ENCODE measurements at places on chromosomes 12 and 14. TPM values are rescaled to one million over a fixed set of nuclear protein-coding genes. Genes with fewer than 3 reads are reported as not detected.

TMEM119 gene
- total RNA-seq, result 21.6 TPM

NOVA1 gene
- 6.9 TPM for total RNA-seq

GPR68 gene
- total RNA-seq, result not detected

EGLN3 gene
- total RNA-seq, result 11.5 TPM

FOS gene
- 202 TPM for total RNA-seq

UNC79 gene
- total RNA-seq, result 0.11 TPM

TMPRSS12 gene
- total RNA-seq, result not detected

SLC25A47 gene
- not detected for total RNA-seq

LPAR5 gene
- total RNA-seq, result 4.6 TPM

FAM186B gene
- 2.1 TPM for total RNA-seq

C12orf75 gene
- total RNA-seq, result 5.8 TPM

DEPDC4 gene
- 2.6 TPM for total RNA-seq
